Foreskin keratinocyte (primary cell): ENCODE measurements at places on chromosomes 2 and 18. TPM values are rescaled to one million over a fixed set of nuclear protein-coding genes. Genes with fewer than 3 reads are reported as not detected.

DNA sequence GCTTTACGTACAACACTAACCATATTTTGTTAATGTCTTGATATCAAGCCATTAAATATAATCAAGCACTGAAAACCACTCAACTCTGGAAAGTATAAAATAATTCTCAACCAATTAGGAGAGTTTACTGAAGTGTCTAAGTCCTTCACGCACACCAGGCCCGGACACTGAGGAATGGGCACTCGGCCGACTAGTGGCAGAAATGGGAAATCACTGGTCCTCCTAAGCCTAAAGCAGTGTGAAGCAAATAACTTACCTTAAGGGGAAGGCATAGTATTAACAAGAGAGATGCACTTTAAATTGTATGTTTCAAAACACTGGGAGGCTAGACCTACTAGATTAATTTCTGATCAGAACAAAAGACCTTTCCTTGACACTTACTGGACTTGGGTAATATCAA lies 45.7 kb downstream of the FAM210A start:
- DNase-seq = no peak

DNA sequence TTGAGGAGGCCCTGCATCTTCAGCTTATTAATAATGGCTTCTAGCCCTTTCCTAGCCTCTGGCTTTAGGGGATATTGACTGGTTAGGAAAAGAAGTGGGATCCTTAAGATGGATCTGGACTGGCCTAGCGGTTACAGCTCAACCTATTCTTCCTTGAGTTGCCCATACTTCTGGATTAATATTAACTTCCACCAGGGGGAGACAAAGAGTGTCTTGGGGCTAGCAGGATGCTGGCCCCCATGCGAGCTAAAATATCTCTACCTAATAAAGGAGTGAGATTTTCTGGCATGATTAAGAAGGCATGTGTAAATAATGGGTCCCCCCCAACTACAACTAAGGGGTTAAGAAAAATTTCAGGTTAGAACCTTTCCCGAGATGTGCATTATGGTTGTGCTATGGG lies 23.2 kb upstream of the PLA2R1 start:
- DNase-seq = no peak

GRCh38 chr2:113776949-113777348 lies 20.5 kb upstream of the SLC35F5 start:
- DNase-seq = no peak

DNA sequence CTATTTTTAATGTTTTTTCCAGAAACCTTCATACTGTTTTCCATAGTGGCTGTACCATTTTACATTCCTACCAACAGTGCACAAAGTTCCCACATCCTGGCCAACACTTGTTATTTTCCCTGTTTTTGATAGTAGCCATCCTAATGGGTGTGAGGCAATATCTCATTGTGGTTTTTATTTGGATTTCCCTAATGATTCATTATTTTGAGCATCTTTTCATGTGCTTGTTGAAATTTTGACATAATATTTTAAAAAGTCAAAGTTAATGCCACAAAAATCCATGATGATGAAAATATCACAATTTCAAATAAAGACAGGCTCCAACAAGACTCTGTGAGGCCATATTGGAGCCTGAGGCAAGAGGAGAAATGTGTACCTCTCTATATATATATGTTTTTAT lies 50.2 kb downstream of the VWA3B start:
- DNase-seq = peak; percentile 28

GRCh38 chr2:34848691-34849090 lies 1249.6 kb upstream of the FAM98A start:
- no peak for DNase-seq

- DNase-seq = no peak
These were observed 1217.0 kb upstream of the ZEB2 start for GRCh38 chr2:145736871-145737270.

- DNase-seq = no peak
These were observed 45.1 kb upstream of the RBMS1 start for GRCh38 chr2:160538559-160539355.

DNA sequence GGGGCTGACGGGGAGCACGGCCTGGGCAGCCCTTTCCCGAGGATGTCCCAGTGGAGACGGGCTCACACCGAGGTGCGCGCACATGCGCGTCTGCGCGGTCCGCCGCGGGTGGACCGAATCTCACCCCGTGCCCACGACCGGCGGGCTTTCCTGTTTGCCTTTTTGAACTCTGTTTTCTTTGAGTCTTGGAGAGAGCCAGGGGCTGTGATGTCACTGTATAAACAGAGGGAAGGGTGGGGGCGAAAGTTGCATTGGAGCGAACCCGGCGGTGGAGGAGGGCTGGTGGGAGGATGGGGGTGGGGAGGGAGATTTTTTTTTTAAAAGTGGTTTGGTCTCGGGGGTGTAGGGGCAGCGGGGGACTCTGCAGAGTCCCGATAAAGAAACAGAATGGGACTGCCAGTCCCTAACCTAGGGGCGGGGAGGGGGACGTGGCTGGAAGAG lies 141.2 kb upstream of the CTAGE1 start:
- DNase-seq = no peak

DNA sequence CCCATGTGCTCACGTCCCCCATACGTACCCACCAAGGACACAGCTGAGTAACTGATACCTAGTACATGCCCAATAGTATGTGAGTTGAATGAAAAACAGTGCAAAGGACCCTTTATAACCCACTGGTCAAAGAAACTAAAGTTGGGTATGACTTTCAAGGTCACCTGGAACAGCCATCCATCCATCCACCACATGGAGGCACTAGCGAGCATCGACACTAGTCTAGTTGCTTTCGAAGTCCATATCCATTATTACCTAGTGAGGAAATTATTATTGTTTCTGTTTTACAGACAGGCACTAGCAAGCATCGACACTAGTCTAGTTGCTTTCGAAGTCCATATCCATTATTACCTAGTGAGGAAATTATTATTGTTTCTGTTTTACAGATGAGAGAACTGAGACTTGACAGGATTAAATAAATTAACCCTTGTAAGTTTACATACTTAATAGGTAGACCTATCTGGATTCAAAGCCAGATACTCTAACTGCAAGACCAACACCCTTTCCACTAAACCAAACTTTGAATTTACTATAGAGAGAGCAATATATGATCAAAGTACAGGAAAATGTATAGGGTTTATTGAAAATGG lies 233.7 kb downstream of the METTL4 start:
- DNase-seq = peak; percentile 13

DNA sequence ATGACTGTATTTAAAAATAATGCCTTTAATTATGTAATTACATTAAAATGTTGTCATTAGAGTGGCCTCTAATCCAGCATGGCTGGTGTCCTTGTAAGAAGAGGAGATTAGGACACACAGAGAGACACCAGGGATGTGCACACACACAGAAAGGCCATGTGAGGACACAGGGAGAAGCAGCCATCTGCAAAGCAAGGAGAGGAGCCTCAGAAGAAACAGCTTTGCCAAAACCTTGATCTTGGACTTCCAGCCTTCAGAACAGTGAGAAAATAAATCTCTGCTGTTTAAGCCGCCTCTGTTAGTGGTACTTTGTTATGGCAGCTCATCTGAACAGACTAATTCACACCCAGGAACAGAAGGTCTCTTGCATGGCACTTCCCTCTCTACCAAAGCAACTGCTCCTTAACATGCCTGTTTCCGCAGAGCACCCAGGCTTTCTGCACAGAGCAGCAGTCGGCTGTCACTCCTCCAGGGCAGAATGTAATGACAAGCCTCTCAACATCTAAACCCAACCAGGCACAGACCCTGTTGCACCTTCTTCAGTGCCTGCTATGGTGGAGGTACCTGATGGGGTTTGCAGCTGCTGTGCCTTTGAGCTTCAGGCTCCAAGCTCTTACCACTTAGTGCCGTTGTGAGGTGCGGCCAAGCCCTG lies 377.7 kb downstream of the TDRD15 start:
- no peak for DNase-seq

DNA sequence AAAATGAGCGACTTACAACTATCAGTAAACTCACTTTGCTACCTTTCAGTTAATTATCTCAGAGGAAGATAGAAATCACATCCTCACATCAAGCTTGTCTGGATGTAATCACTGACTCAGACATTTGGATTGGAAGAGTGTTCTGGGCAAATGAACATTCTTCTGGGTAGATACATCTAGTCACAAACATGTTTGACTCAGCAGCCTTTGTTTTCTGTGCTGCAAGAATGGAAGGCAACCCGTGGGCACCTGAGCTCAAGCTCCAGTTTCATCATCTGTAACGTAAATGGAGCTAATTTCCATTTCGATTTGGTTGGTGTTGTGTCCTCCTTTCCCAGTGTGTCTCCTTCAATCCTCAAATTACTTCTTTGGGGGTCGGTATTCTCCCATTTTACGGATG lies 58.5 kb downstream of the ACAA2 start:
- peak; percentile 69 for DNase-seq

- DNase-seq = peak; percentile 24
These were observed 3.9 kb downstream of the MARCO start for GRCh38 chr2:118945881-118946280.

- DNase-seq = no peak
These were observed 17.4 kb downstream of the NDC80 start for GRCh38 chr18:2588666-2589344.

GRCh38 chr18:74266161-74266560 lies 25.6 kb downstream of the CYB5A start:
- DNase-seq = no peak

GRCh38 chr2:49798570-49798969 lies 644.3 kb upstream of the FSHR start:
- DNase-seq = no peak

- no peak for DNase-seq
These were observed 373.8 kb downstream of the ZEB2 start for GRCh38 chr2:144146076-144146475.

Gene ELOA2
- total RNA-seq = not detected in 2 replicates

Gene EMX1
- total RNA-seq = not detected in 2 replicates

Gene DCDC2C
- not detected in 2 replicates for total RNA-seq

Gene AOX1
- total RNA-seq = 7.6 and 16.8 TPM in 2 replicates

Gene DAPL1
- total RNA-seq = 0.39 TPM in 1 of 2 replicates, not detected in the other

Gene SERPINB13
- 5.9 and 6.0 TPM in 2 replicates for total RNA-seq

Gene SLC39A6
- 81.4 and 83.3 TPM in 2 replicates for total RNA-seq

Gene IL1RN
- total RNA-seq = 20.8 and 28.9 TPM in 2 replicates

Gene HOXD4
- 0.32 and 0.82 TPM in 2 replicates for total RNA-seq

Gene UCN
- total RNA-seq = 0.14 and 0.31 TPM in 2 replicates

Gene SLC23A3
- 0.71 and 0.75 TPM in 2 replicates for total RNA-seq

Gene CCDC85A
- total RNA-seq = 0.03 and 0.04 TPM in 2 replicates

Gene FBXO48
- 1.6 TPM in 2 replicates for total RNA-seq

Gene CIB4
- not detected in 2 replicates for total RNA-seq

Gene MYCN
- 0.10 TPM in 1 of 2 replicates, not detected in the other for total RNA-seq
